OCI-LY7 (cell line): ENCODE measurements at places on chromosomes 7 and 10.

DNA sequence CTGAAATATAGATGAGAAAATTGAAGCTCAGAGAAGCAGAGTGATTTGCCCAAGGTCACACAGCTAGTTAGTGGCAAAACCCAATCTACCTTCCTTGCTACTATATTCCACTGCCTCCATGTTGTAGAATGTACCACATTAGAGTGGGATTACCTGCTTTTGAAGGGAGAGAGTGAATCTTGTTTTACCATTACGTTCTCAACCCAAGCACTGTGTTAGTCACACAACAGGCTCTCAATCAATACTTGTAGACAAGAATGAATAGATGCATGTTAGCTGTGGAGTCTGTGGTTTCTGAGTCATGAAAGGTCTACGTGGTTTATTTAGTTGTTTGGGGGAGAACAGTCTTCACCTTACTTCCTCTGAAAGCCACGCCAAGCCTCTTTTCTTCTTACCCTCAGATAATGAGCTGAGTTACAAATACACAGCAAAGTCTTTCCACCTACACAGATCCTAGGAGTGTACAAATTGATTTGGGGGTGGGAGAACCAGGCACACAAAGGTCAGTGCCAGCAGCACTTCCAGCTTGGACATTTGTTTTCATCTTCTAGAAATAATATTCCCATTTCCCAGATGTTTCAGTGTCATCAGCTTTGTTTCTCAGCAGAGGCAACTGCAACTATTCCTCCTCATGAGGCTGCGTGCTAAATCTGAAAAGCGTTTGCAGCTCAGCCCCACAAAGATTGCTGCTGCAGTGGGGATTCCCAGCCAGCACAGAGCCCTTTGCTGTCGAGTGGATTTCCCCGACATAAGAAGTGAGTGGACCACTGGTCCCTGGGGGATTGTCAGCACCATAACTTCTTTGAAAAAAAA lies 71.5 kb upstream of the ADO start:
- DNase-seq, result peak; percentile 21

- no peak for DNase-seq
Measured at GRCh38 chr10:72952642-72953158, 1.9 kb downstream of the PLA2G12B start.

- DNase-seq, result no peak
Measured at GRCh38 chr10:90224791-90225566, 523.6 kb downstream of the KIF20B start.

- DNase-seq, result peak; percentile 35
Measured at GRCh38 chr7:95840953-95841950, 68.9 kb downstream of the DYNC1I1 start.

- no peak for DNase-seq
Measured at GRCh38 chr7:7489546-7489945, 46.1 kb downstream of the COL28A1 start.

DNA sequence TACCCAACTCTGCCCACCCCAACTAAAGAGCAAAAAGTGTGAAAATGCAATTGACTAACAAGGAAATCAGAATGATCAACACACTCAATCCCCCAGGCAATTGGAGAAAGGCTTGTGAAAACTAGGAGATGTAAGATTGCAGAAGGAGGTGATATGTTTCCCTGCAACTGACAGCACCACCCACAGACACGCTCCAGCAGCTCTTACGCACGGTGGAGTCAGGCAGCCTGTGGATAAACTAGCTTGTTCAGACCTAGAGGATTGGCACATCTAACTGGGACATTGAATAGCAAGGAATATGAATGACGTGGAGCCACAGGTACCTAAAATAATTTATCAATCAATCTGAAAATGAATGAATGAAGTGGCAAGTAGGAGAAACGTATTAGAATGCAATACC lies 125.7 kb upstream of the MYO3A start:
- DNase-seq, result no peak

DNA sequence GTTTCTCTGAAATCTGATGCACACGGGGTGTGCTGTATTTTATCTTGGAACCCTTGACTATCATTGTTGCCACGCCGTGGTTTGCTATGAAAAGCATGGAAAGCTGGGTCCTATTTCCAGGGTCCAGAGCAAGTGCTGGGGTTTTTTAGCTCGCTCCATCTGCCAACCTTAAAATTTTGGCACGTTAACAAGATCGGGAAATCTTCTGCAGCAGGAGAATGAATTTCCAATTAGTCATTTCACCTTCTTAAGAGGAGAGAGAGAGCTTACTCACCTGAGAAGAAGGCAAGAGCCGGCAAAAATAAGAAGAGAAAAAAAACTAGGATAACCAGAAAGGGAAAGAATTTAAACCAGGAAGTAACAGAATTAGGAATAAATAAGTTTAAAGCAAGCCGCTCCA lies 223.6 kb upstream of the CELF2 start:
- no peak for DNase-seq

DNA sequence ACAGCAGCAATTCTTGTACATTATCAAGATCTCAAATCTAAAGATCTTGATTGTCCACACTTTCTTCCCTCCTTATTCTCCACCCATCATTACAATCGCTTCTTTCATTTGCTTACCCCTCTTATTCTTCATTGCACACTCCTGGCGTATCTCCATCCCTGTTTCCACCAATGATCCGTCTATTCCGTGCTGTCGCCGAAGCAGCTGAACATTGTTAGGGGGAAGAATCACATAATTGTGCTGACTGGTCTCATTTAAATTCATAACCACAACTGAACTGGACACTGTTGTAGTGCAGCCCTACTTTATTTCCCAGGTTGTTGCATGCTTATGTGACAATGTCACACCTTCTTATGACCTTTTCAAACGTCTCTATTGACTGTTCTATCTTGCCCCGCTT lies 18.9 kb upstream of the NRP1 start:
- no peak for DNase-seq
